ENCODE measurements at places on chromosomes 12 and 14. TPM values are rescaled to one million over a fixed set of nuclear protein-coding genes. Genes with fewer than 3 reads are reported as not detected.

KRT79 gene
- total RNA-seq, result 0.46 TPM

KRT6C gene
- not detected for total RNA-seq

IFNG-AS1 gene
- not detected for total RNA-seq

ARHGEF40 gene
- 33.1 TPM for total RNA-seq

DNA sequence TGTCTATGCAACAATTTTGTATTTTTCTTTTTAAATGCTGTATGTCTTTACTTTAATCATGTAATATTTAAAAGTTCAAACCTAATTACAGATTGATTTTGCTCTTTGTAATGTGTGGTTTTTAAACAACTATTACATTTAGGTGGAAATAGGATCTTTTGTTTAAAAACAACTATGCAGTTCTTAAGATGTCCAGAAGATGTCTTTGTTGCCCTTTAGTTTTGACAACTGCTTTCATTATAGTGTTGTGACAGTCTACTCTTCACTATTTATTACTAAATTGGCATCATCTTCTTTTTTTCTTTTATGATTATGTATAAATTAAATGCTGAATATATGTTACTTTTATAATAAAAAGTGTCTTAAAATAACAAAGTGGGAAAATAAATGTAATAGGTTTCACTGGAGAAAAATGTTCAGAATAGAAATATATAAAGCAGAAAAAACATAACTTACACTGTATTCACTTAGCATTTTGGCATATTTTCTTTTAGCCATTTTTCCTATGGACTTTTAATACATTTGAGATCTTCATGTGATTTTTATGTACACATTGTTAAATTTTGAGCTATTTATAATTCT, 27.1 kb upstream of the PCNX4 start:
- no peak for DNase-seq

GRCh38 chr12:91954326-91954725, 191.3 kb downstream of the BTG1 start:
- DNase-seq, result no peak

BCDIN3D gene
- total RNA-seq, result 3.5 TPM

DNA sequence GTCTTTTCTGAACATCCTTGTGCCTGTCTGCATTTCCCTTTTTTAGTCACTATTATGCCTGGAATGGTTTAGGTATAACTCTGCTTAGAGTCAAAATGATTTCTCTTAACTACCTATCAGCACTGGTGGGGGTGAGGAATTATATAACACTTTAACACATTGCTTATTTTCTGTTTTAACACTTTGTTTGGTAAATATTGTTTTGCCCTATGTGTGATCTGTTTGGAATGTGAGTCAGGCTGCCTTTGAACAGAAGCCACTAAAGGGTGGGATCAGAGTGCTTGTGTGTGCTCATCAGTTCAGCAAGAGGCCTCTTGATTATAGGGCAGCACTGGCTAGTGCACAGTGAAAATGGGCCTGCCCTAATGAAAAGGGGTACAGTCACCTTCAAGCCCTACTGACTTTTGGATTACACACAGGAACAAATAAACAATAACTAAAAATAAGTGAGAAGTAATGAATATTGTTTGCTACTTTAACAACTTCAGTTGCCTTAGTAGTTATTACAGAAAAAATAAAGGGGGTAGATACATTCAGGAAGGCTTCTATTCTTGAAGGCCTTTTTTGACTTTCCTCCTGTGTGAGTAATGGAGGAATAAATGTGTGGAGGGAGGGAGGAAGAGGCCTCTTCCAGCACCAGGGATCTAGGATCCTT, 23.2 kb downstream of the NGDN start:
- DNase-seq, result no peak

DNA sequence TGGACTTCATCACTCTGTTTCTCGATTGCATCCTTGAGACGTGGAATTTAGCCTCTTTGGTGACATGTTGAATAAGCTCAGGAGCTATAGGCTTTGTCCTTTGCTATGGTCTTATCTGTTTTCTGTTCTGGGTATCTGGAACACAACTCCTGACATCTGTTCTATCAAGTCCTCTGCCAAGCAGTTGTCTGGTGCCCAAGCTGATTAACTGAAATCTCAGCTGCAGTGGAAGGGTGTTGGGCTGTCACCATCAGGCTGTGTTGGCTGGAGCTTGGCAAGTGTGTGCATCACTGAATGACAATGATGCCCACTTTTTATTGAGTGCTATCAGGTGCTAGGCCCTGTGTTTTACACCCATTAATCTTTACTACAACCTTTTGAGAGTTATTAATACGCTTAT, 77.8 kb downstream of the SMOC1 start:
- no peak for DNase-seq

GRCh38 chr12:102249079-102249841, 51.6 kb upstream of the PMCH start:
- DNase-seq, result no peak

GRCh38 chr12:3869865-3870264, 3.3 kb downstream of the PARP11 start:
- DNase-seq, result no peak

DNA sequence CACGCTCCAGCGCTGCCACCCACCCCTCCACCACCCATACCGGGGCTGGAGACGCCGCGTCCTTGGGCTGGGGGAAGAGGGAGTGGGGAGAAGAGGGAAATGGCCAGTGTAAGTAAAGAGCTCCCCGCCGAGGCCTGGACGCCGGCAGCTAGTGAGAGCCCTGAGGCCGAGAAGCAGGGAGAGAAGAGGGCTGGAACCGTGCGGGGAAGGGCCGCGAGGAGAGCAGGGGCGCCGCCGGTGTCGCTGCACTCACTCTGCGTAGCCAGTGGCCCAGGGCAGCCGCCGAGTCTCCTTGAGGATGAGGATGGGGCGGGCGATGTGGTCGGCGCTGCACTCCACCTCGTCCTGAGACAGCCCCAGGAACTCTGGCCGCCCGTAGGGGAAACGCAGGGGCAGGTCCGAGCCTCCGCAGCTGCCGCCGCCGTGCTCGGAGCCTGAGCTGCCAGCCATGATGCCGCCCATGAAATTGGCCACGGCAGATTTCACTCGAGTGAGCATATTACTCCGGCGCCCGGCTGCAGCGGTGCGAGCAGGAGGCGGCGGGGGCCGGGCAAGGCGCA, 631 bp downstream of the PPM1H start:
- DNase-seq, result no peak

DNA sequence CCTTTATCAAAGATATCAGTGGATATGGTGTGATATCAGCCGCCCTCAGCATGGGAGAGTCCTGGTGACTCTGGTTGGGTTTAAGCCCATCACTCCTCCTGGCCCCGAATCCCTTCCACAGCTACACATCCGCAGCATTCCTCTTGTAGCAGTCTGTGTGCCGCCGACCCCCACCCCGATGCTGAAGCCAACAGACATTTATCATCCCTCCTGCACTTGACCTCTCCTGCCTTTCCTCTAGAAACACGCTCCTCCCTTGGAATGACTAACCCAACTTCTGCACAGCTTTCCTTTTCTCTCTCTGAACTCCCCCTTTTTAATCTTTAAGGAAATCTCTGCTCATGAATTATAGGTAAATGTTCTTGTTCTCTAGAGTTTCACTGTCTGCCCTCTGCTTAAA, 250.9 kb upstream of the FOXN3 start:
- no peak for DNase-seq

DNA sequence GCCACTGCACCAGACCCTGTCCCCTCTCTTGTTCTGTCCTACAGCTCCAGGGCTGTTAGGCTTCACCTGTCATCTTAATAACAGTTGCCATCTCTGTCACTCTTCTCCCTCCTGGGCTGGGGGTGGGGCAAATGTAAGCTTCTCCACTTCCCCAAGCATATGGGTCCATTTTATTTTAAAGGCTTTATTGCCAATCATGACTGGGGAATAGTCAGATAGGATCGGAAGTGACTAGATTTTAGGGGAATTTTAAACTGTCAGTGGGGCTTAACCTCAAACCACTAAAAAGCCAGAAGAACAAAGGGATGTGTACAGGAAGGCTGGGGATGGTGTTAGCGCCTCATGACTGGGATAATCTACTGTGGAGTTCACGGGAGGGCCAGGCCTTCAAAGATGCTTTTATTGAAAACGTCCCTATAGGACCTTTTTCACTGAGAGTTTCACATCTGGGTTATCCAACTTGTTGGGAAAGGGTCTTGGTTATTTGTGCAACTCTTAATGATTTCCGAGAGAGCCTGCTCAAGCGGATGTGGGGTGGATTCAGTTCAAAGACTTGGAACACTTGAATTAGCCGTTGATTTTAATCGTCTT, 41.6 kb downstream of the CHST11 start:
- no peak for DNase-seq

GRCh38 chr14:71121711-71122110, 214.5 kb downstream of the PCNX1 start:
- no peak for DNase-seq

DNA sequence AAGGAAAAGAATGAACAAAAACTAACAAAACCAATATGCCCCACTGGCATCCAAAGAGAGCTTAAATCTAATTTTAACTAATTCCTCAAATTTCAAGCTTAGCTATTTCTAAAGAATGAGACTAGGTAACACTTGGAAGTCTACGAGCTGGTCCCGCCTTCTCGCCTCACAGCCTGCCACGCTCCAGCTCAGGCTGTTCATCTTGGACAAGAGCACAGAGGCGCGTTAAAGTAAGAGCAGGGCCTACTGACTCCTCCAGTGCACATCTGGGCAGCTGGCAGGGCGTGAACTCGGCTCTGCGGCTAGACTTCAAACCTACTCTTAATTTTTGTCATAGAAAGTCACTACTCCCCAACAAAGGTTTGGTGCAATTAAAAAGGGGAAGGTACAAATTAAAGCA, 64.6 kb downstream of the DICER1 start:
- no peak for DNase-seq

DNA sequence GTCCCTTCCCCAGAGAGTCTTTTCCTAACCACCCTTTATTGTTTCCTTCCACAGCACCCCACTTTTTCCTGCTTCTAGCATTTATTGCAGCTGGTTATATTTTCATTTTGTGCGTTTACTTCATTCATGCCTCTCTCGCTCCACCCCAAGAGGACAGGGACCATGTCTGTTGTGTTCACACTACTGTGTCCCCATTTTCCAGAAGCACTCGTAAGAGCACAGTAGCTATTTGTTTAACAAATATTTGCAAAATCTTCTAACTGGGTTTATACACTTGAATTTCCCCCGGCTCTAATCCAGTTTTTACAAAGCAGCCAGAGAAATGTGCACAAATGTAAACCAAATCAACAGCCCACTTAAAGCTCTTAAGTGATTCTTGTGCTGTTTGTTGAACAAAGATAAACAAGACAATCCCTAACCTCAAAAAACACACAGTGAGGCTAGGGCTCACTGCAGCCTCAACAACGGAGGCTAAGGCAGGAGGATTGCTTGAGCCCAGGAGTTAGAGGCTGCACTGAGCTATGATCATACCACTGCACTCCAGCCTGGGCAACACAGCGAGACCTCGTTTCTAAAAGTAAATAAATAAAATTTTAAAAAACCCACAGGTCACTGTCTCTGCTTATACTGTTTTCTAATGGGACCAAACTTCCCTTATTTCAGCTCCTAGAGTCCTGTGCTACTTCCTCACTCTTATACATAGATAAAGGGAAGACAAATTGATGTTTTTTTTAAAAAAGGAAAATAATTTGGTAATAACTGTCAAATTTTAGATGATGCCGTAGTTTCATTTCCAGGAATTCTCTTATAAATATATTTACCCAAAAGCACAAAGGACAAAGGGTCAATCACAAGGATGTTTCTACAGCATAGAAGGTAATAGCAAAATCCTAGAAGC, 6.6 kb upstream of the ABCD4 start:
- no peak for DNase-seq

NANOG gene
- total RNA-seq, result 0.63 TPM

DNA sequence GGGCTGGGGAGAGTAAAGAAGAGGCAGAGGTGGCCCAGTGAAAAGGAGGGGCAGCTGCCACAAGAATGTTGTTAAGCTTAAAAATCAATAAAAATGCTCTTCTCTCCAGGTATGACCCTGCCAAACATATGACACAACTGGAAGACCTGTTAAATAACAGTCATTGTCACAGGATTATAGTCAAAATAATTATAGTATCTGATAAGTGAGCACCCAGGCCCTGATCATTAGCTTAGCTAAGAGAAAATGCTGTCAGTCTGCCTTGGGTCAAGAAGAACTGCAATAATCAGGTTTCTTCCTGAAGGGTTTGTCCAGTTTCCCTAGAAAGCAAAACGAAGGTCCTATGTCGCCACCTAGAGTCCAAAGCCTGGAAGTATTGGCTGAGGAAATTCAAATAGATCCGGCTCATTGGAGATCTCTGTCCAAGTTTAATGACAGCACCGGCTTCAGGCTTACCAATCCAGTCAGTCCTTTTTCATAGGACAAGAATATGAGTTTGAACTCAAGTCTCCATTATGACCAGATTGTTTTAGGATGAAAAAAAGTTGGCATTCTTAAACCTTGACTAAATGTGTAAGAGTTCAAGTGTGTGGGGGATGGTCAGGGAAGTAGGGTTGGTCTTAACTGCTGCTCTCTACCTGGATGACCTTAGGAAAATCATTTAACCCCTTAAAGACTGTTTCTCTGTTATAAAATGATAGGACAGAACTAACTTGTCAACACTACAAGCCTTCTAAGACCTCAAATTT, 22.5 kb upstream of the NKX2-8 start:
- no peak for DNase-seq

LDHB gene
- 567 TPM for total RNA-seq

NFATC4 gene
- 23.5 TPM for total RNA-seq

TAS2R14 gene
- total RNA-seq, result 4.0 TPM

DNA sequence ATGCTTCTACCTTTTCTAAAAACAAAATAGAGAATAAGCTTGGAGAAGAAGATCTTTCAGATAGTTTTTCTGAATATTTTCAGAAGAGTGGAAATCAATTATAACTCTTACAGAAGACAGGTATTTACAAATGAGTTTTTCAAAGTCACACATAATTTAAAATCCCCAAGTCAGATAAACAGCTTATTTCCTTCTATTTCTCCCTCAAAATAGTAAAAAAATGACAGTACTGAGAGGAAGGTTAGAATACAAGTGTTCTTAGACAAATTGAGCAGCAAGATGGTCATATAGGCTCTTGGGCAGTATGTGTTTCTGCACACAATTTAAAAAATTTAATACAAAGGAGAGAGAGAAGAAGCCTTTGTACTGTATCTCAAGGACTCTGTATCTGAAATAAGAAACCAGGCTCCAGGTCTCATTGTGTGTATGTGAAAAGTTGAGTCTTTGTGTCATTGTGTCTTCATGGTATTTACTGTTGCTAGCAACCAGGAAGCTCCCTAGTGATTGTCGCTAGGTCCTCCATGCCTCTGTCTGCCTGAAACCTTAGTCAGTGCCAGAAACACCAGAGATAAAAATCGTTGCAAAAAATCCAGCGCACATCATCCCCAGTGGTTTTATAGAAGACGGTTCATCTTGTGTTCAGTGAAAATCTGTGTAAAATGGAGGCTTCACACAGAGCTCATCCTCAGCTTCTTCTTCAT, 12.9 kb upstream of the TUBA1A start:
- no peak for DNase-seq
